ENCODE measurements at places on chromosomes 2 and 18.

- DNase-seq, result no peak
These were observed 757.4 kb downstream of the SATB2 start for GRCh38 chr2:198700319-198700718.

DNA sequence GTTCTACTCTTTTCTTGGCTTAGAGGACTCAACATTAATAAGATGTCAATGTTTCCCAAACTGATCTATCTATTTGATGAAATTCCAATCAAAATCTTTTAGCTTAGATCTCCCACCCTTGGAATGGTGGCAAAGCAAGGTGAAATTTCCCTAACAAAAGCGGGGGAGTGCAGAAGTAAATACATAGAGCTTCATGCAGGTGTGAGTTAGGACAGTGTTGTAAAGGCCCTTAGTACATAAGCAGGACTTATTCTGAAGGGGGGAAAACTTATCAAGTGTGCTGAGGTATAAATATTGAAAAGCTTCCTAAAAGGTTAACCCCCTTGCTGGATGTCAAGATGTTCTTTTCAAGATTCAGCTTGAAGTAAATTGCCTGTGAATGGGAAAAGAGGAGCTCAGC is 608.6 kb upstream of the CELF4 start:
- DNase-seq, result no peak

DNA sequence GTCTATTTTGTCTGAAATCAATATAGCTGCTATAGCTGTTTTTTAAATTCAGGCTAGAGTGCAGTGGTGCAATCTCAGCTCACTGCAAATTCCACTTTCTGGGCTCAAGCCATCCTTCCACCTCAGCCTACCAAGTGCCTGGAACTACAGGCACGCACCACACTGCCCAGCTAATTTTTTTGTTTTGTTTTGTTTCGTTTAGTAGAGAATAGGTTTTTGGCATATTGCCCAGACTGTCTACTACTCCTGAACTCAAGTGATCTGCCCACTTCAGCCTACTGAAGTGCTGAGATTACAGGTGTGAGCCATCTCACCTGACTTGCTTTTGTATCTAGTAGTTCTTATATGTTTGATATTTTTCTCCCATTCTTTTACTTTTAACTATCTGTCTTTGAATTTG is 259.7 kb downstream of the CDH19 start:
- no peak for DNase-seq

- no peak for DNase-seq
These were observed 23.5 kb upstream of the SUCLG1 start for GRCh38 chr2:84482603-84483002.

DNA sequence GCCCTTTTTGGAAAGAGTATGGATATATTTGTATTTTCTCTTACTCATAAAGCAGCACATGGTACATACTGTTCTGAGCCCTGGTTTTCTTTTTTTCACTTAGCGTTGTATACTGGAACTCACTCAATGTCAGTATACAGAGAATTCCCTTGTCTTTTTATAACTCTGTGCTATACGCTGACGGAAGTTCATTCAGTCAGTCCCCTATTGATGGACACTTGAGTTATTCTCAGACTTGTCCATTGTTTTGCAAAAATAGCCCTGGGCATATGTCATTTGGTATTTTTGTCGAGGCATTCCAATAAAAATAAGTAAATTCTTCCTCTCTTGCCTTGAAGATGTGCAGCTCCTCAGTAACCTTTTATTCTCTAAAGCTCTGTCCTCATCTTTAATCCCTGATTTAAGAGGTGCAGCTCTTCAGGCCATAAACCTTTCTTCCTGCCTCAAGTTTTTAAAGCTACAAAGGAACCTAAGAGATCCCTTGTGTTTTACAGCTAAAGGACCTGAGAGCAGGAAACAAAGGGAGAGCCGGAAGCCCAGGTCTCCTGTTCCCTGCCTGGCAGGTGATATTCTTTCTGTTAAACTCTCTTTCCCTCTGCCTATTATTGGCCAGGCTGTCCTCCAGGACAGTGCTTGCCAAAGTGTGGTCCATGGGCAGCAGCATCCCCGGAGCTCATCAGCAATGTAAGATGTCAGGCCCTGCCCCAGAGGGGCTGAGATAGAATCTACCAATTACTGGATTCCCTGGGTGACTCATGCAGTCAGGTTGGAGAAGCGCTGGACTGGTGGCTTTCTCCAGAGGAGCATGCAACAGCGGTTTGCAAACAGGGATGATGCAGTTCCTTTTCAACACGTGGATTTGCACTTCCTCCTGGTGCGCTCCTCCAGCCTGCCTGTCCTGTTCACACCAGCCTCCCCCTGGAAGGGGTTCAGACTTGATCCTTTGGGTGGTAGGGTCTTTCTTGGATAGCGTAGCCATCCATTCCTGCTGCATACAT is 158.0 kb downstream of the NEDD4L start:
- DNase-seq, result no peak

- no peak for DNase-seq
These were observed 136.6 kb downstream of the MTCL1 start for GRCh38 chr18:8841781-8842485.

Measured in T-helper 1 cell (primary cell).